GM13977 (cell line): ENCODE measurements at places on chromosomes 5 and 9.
A peak's percentile ranks its signal among the peaks of the same experiment; 100 is the strongest.

DNA sequence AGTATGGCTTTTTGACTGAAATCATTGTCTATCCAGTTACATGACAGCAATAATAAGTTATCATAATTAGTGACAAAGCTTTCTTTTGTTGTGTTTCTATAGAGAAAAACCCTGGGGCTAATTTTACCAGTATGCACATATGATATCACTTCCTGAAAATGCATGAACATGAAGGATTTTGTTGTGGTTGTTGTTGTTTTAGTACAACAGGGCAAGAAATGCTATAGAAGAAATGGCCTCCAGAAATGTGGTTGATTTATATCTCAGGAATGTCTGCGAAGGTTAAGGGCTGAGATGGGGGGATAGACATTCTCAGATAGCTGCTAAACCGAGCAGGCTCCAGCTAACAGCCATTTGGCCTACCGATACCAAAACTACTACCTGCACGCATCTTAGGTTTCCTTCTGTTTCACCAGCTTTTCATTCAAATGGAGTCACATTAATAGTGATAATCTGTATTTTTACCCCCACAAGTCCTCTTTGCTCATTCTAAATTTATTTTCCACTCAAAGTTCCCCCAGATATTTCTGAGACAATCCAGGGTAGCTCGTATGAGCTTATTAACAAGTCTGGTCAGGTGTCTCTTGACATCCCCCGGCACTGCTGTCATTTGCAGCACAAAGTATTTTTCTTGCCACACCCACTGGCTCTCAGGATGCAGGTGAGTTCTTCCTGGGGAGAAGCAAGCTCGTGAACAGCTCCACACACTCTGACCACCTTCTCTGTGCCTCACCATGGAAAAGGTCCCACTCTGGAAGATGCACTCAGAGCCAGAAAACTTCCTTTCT, 232.4 kb upstream of the GAS1 start:
- no peak for DNase-seq

DNA sequence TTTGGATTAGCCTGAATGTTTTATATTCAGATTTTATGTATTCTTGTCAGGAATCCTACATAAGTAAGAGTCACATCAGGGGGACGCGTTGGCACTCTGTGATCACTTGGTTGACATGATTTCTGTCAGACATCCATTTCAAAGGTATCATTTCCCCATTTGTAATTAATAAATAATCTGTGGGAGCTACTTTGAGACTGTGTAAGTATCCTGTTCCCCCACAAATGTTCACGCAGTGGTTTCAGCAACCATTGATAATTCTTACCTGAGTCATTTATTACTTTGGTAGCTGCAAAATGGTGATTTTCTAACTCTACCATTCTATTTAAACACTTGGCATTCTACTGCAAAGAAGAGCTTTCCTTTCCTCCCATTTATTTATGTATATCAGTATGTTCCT, 56.9 kb upstream of the TBC1D2 start:
- no peak for DNase-seq

DNA sequence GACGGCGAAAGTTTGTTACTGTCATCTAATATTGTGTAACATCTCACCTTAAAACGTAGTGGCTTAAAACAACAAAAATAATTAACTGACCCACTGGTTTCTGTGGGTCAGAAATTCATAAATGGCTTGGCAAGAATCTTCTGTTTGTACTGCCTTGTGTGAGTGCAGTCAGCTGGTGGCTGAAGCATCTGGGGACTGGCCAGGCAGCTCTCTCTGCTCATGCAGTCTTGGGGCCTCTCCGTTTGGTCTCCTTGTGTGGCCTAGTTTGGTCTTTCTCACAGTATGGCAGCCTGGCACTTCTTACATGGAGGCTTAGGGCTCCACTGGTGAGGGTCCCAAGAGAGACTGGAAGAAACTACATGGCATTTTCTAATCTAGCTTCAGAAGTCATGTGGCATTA, 49.0 kb upstream of the CTXN3 start:
- DNase-seq, result no peak

- no peak for DNase-seq
These were observed 8.3 kb upstream of the CCNO start for GRCh38 chr5:55241746-55242145.

GRCh38 chr5:102755686-102756371, 724 bp downstream of the PAM start:
- peak; percentile 74 for DNase-seq

GRCh38 chr9:97721396-97721795, 24.3 kb upstream of the XPA start:
- DNase-seq, result no peak

DNA sequence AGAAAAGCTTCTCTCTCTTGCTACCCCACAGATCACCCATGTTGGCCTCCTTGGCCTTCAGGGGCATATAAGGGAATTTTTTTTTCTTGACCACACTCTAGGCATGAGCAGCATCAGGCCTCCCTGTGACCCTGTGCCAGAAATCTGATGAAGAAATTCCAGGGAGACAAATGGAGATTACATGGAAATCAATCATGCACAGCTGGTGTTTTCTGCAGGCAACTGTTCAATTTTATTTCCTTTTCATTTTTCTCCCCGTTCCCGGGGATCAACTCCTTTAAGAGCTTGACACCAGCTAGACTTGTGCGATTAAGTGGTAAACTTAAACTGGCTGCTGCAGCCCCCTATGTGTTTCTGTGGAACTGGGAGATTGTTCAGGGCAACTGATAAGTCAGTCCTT, 59.3 kb downstream of the GALNT10 start:
- no peak for DNase-seq

DNA sequence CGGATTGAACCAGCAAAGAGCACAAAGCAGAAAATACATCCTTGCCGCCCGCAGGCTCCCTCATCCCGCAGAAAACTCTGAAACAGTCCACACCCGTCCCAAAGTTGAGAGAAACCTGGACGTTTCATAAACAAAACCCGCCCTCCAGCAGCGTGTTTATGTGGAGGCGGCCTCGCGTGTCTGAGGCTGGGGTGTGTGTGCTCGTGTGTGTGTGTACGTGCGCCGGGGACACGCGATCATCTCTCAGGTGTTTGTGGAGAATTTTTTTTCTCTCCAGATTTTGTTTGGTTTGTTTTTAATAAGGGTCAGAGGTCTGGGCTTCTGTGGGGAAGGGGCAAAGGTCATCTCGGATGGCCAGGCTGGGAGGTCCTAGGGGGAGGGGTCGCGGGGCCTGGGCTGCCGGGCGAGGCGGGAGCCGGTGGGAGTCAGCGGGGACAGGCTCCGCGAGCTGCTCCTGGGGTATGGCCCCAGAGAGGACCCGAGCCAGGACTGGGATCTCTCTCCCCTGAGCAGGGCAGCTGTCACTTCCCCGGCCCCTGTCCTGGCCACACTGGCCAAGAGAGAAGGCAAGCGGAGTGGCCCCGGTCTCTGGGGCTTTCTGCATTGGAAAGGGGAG, 206.4 kb downstream of the C9orf50 start:
- DNase-seq, result no peak

- DNase-seq, result no peak
These were observed 1.9 kb downstream of the PCA3 start for GRCh38 chr9:76766126-76766525.

GRCh38 chr5:142141463-142141862, 32.9 kb downstream of the NDFIP1 start:
- DNase-seq, result peak; percentile 14

- DNase-seq, result no peak
These were observed 595.7 kb downstream of the ACTL7B start for GRCh38 chr9:108259917-108260675.

GRCh38 chr9:4276856-4277255, 23.0 kb downstream of the GLIS3 start:
- no peak for DNase-seq

DNA sequence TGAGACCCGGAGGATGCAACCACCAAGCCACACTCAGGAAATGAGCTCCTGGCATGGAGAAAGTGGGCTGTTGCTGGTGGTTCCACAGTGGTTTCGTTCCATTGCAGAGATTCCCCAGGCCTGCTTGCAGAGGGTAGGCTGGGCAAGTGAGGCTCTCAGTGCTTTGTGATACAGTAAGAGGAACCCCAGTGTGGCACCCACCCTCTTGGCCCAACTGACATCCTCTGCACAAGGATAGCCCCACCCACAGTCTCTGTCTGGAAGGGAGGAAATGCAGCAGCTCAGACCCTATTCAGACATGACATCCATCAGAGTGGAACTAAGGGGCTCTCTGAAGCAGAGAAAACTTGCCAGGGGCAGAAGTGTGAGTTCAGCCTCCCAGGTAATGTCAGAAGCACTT, 69.6 kb upstream of the FSTL4 start:
- DNase-seq, result no peak

DNA sequence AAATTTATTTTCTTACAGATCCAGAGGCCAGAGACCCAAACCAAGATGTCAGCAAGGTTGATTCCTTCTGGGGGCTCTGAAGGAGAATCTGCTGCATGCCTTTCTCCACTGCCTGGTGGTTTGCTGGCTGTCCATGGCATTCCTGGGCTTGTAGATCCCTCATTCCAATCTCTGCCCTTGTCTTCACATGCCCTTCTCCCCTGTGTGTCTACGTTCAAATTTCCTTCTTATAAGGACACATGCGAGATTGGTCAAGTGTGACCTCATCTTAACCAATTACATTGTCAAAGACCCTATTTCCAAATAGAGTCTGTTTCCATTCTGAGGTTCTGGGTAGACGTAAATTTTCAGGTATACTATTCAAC, 84.5 kb upstream of the RAI14 start:
- DNase-seq, result no peak

DNA sequence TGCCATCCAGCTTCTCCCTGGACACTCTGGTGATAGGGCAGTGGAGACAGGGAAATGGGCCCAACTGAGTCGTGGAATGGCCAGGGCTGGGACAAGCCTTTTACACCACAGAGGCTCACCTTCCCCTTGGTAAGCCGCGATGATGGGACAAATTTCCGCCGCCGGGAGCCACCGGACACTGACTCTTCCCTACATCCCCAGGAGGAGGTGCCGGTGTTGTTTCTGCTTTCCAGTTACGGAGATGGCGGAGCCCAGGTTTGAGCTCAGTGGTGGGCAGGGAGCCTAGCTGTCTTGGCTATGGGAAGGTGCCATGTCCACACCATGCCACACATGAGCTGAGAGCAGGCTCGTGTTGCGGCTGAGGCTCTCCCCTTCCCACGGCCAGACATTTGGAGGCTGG, 19.9 kb upstream of the WNK2 start:
- no peak for DNase-seq

DNA sequence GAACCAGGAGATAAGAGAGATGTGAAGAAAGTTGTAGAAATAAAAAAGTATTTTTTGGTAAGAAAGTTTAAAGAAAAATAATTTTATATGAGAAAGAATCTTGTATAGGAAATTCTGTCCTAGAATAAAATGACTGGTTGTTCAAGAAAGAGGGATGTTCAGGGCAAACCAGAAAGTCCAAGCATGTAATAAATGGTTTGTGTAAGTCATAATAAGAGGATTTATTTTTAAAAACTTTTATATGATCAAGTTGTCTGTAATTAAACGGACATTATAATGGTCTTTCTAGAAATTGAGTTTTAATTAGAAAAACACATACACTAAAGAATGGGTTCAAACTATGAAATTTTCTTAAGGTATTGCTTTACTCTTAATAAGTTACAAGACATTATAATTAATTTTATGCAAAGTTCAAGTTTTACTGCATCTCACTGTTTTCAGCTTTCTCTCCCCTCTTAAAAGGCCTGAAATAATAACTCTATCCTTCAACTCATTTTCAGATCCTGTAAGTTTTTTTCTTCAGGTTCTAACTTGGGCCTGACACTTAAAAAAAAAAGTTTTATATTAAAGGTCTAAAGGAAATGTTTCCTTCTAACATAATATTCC, 56.1 kb upstream of the ZNF300 start:
- DNase-seq, result no peak

DNA sequence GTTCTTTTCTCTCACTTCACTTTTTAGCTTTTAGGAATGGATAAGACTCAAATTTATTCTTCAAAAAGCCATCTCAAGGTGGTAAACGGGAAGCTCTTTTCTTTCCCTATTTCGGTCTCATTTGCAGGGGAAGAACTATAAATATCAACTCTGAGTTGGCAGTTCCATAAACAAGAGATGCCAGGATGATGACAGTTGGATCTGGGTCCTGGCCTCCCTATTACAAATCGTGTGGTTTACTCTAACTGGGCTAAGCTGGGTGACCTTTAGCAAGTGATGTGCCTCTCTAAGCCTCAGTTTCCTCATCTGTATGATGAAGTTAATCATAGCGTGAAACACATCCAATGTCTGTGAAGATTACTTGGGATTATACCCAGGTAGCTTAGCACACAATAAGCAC, 44.2 kb downstream of the TLE4 start:
- no peak for DNase-seq

DNA sequence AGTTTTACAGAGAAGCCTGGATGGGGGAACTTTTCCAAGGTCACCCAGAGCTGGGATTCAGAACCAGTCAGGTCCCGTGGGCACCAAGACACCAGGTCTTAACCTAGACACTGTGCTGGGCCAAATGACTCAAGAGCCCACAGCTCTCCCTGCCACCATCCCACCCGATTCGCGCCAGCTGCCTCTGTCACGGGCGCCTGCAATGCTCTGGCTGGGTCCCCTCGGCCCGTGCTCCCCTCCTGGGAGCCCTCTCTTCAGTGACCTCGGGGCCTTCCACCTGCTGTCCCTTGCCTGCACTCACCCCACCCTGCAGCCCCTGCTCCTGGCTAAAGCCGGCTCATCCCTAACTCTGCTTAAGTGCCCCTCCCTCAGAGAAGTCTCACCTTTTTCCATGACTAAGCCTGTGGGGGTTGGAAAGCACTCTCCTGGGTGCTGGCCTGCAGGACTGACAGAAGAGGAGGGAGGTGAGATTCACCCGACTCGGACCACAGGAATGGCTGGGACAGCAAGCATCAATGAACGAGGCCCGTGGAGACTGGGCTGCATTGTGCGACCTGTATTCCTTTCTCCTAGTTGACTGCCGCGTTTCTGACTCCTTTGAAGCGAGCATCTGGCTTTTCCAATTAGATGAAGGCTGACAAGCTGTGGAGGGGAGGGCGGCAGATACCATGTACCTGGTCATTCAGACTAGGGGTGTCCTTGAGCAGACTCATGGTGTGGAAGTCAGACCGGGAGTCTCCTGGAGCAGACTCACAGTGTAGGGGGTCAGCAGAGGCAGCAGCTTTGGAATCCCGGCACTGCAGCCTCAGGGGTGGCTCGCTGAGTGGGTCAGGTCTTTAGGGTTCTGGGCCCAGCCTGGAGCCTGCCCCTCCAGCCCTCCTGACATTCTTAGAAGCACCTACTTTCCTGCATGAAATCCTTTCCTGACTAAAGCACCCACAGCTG, 5.8 kb upstream of the IL4 start:
- DNase-seq, result no peak

DNA sequence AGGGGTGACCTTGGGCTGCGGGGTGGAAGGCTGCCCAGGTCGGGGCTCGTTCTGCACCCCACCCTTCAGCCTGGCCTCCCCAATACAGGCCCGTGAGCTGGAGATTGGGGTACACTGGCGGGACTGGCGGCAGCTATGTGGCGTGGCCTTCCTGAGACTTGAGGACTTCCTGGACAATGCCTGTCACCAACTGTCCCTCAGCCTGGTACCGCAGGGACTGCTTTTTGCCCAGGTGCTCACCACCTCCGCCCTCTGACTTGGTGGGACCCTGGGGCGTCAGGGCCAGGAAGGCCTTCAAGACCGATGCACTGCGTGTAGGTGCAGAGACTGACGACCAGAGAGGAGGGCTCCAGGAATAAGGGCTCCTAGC, 10.5 kb downstream of the ZDHHC12 start:
- no peak for DNase-seq

- DNase-seq, result no peak
These were observed 4.8 kb downstream of the IRF1 start for GRCh38 chr5:132485641-132486317.

GRCh38 chr9:89491694-89492093, 6.2 kb downstream of the SEMA4D start:
- no peak for DNase-seq
